ENCODE measurements at places on chromosomes 4 and X.

DNA sequence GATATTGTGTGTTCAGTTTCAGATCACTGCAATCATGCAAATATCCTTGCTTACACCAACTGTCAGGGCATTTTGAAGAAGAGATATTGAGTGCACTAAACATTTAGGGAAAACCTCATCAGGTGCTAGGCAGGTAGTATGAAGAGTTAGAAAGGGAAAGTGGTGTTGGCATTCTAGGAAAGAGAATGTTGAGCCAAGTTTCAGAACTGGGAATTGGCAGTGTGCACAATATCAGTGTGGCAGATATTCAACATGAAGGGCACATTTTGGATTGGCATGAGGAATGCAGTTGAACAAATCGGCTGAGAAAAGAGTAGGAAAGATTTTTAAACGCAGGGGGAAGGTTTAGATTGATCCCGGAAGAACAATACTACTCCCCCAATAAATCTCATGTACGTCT, 43.4 kb upstream of the SMAD1 start:
- no peak for DNase-seq

GRCh38 chr4:31391976-31392375, 671.8 kb downstream of the PCDH7 start:
- no peak for DNase-seq

DNA sequence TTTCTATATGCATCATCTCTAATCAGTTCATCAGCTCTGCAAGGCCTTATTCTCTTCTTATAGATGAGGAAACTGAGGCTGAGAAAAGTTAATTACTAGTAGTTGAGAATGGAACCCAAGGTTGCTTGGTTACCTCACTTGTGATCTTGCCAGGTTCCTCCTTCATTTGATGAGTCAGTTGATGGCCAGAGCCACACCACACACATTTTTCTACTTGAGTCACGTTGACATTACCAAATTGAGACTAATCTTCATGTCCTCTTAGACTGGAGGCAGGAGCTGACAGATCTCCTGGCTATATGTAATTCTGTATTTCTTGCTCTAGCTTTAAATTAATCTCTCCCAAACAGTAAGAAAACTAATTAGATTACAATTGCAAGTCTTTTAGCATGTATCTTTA, 428.4 kb downstream of the AFF2 start:
- DNase-seq: no peak

DNA sequence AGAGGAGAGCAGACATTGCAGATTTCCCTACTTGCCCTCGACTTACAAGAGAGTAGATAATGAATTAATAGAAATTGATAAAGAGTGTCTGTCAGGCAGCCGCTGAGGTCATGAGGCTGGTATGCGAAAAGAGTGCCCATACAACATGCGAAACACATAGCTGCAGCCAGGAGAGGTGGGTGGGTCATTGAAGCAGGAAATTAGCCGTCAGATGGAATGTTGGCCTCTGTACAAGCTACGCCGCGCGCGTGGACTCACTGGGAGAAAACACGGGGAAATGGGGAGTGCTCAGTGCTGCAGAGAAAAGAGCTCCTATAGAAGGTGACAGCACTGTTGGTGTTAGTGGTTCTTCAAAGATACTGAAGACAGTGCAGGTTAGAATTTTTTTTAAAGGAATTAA, 125.1 kb downstream of the RAPGEF2 start:
- no peak for DNase-seq

DNA sequence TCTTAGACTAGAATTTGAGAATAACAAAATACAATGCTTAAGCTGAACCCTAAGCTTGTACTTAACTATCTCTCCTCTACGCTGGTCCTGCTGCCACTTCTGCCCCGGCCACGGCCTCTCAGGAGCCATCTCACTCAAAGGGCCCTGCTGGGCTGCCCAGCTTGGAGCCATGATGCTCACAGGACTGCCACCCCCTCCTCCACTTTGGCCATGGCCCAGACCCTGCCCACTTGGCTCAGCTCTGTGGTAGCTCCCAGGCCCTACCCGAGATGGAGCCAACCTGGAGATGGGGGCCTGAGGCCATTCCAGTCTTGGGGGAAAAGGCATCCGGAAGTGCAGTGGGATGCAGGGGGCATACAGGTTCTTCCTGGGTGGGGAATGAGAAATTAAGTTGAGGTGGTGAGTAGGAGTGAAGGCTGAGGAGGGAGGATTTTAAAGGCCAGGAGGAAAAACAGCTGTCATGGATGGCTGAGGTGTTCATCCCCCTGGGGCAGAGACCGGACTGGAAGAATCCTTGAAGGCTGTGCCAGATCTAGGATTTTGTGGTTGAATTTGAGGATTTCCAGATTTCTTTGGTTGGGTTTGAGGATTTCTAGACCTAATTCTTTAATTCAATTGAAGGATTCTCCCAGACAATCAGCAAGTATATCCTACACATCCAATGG, 824 bp downstream of the SASH3 start:
- DNase-seq: no peak

DNA sequence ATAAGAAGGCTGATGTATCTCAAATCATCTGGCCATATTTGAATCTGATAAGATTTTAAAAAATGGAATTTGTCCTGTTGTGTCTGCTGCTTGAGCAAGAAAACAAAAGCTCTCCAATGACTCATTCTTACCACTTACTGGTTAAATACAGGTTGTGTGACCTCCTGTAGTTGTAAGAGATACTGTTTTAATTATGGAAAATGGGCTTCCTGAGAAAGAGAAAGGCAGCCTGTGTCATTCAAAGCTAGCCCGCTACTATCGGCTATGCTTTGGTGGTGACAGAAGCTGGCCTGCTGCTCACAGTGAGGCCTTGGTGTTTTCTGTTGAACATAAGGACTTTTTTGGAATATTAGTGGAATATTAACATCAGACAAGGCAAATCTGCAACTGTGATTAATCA, 1722.1 kb upstream of the PCDH10 start:
- DNase-seq: no peak

GRCh38 chrX:78997870-78998558, 52.8 kb downstream of the P2RY10 start:
- DNase-seq: no peak

DNA sequence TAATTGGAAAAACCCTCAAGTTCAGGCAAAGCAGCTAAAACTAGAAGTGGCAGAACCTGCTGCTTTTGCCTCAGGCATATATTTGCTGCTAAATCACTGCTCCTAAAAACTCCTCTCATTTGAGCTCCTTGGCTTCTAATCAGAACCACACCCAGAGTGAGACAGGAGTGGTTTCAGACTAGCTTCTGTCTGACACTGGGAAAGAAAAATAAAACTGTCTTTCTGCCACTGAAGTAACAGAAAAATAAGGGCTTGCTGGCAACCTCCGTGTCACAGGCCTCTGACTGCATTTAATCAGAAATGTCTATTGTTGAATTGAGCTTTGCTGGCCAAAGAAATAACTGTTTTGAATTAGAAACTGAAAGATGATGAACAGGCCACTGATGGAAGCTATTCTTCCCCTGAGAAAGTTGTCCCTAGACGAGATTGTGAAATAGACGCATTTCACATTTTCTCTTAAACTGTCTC, 52.1 kb upstream of the RAP2C start:
- no peak for DNase-seq

DNA sequence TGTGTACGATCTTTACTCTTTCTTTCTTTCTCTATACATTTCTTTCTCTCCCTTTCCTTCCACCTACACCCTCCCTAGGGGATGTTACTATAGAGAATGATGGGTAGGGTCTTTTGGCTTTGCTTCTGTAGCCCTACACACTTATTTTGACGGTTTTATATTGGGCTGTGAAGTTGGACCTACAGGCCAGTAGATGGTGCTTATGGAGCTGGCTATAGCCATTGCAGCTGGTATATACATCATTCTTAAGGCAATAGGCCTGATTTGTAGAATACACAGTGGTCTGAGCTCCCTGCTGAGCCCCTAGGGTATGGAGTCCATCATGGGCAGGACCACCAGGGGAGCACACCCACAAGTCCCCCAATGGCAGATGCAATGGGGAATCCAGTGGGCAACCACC, 1869.7 kb downstream of the STIM2 start:
- DNase-seq: no peak

GRCh38 chr4:11842620-11843263, 414.0 kb upstream of the HS3ST1 start:
- no peak for DNase-seq

GRCh38 chr4:1795299-1796195, 2.5 kb downstream of the FGFR3 start:
- no peak for DNase-seq

DNA sequence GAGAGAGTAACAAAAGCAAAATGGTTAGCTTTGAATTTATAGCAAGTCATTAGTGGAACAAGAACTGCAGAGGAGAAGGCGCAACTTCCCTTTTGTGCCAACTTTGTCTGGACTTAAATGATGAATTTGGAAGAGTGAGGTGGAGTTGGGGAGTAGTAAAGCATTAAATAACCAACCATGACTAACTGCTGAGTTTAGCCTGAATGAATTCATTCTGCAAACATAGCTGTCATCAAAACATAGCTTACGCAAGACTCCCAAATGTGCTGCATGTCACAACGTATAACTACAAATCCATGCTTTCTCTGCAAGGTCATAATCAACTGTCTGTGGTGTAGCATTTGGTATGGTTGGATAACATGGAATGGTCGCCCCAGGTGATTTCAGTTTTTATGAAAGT, 75.9 kb upstream of the RPL34 start:
- DNase-seq: no peak

GRCh38 chrX:121114691-121115090, 67.3 kb downstream of the GLUD2 start:
- DNase-seq: no peak

GRCh38 chr4:106868381-106869035, 167.6 kb downstream of the DKK2 start:
- DNase-seq: no peak

DNA sequence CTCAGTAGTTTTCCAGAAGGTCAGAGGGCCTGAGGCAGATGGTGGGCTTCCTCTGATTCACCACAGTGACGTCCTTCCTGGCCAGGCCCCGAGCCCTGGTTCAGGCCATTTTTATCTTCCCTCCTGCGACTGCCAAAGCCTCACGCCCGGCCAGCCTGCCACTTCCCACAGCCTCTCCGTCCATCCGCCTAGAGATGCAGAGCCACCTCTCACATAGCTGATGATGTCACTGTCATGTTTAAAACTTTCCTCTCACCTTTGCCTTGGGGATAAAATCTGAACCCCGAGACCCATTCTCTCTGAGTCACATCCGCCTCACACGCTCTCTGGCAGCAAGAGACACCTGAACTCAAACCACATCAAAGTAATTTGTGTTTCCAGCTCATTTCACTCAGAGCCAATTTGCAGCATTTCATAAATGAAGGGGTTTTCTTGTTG, 175.3 kb downstream of the QDPR start:
- no peak for DNase-seq

DNA sequence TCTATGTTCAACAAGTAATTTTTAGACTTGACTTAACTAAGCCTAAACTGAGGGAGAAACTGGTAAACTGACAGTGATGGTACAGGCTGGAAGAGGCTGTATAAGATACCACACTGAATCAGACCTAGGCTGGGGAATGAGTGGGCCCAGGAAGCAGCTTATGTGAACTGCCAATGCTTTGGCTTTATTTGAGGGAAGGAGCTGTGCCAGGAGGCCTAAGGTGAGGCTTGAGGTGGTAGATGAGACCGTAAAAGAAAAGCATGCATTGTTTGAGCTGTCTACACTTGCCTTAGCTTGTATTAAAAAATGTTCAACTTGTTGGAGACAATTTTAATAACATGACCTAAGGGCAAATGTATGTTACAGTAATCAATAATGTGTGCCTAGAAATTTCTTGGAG, 96.2 kb downstream of the RS1 start:
- DNase-seq: no peak

- no peak for DNase-seq
These were observed 11.3 kb downstream of the PNCK start for GRCh38 chrX:153662266-153662665.

- peak; percentile 77 for DNase-seq
These were observed 535.5 kb downstream of the MID1IP1 start for GRCh38 chrX:39336671-39337311.

DNA sequence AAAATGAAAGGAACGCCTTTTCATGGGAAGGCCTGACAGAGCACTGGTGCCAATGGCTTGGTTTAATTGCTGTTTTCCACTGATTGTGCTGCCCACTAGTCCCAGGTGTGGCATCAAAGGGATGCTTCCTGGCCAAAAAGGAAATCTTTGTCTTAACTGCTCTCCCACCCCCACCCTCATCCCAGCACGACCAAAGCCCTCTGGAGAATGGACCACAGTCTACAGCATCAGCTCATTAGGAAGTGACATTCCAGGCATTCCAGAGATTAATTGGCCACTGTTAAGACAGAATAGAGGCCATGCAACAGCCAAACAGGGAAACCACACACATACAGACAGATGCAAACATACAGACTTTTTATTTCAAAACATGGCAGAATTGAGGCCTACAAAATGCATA, 143.2 kb downstream of the LHFPL1 start:
- DNase-seq: no peak

DNA sequence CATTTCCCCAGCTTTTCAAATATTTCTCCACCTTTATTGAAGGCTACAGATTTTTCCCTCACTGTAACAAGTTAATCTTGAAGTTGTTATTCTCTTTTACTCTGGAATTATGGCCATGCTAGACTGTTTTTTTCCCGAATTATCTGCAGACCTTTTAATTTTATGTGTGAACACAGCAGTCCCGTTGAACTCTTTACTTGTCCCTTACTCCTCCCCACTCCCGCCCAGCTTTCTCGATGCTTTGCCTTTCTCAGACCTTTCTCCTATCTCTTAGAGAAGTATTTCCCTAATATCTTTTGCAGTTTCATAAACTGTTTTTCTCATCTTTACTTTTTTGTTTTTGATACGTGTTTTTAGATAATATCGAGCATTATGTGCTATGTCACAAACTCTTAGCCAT, 776 bp downstream of the CEP44 start:
- DNase-seq: no peak

DNA sequence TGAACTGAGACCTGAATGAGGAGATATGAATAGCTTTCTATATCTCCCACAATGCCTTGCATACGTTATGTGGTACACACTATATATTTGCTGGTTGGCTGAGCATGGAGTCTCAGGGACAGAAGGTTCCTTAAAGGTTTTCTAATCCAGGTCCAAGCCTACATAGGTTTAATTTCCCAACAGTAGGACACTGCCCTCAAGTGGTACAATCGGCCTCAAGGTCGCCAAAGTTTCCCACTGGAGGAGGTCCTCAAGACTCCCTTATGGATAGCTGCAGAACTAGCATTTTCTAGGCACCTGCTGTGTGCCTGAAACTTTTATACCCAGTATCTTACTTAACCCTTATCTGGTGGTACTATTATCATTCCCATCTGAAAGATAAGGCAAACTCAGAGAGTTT, 21.0 kb upstream of the EFNB1 start:
- DNase-seq: no peak

DNA sequence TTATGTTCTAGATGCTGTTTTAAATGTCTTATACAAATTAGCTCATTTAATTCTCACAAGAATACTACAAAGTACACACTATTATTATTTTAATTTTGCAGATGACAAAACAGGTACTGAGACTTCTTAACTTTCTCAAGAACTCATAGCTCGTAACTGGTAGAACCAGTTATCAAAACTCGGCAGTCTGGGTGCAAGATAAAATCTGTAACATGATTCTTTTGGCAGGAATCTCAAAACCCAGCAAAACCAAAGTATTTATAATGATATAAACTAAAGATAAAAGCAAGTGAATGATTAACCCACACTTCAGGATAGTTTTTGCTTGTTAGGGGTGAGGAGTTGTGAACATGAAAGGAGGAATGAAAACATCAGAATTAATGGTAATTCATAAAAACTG, 27.6 kb downstream of the CLNK start:
- no peak for DNase-seq
